ENCODE measurements at places on chromosomes 2 and 18.

DNA sequence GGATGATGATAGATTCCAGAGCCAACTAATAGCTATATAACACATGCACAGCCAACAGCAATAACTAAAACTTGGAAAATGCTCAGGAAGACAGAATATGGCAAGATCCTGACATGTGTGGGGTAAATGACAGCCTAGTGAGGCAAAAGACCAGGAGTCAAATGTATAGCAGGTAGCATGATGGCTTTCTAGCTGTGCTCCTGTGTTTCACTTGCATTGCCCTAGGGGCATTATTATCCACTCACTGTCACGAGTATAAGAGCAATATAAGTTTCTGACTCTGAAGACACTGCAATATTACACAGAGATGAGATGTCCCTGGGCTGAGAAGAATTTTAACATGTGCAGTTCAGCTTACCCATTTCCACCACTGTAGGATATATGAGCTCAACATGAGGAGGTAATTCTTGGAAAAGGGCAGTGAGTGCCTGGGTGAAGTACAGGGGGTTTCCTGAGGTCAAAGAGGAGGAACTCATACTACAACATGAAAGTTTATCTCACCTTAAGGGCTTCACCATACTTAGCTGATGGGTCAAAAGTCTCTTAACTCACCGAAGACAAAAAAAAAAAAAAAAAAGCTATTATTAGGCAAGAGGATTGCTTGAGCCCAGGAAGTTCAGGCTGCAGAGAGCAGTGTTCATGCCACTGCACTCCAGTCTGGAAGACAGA is 1385.6 kb upstream of the SLC39A10 start:
- DNase-seq, result no peak

- DNase-seq, result peak; percentile 54
Measured at GRCh38 chr2:133849341-133849740, 281.1 kb upstream of the NCKAP5 start.

DNA sequence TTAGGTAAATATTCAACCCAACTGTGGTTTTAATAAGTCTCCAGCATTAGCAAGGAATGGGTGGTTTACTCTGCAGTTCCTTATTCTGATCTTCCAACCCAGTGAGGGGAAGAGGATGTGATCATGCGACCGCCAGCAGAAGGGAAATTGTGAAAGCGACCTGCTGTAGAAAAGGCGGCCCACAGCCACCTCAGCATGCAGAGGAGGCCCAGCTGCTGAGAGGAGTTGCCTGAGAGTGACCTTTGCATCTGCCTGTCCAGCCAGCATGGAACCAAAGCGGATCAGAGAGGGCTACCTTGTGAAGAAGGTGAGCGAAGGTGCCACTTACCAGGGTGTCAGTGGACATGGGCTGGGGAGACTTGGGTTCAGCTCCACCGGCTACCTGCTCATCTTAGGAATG is at the start of gene PLEK:
TSS of gene PLEK (plus strand) at position 196 of the 400 bp plus-strand sequence. CDS start at position 266, 70 bp downstream.
- DNase-seq, result no peak

DNA sequence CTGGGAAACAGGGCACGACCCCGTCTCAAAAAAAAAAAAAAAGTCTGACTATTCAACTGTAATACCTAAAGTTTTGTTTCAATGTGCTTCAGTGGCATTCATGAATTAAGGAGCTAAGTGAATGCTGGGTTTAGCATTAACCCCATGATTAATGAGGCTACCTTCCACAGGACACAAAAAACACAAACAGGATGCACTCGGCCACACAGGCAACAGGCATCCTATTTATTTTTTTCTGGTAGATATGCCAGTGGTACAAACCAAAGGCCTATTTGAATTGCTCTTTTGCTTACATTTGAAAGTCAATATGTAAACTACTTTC is 48.3 kb downstream of the CDH2 start:
- DNase-seq, result no peak

GRCh38 chr2:127081826-127082633 is 24.9 kb downstream of the BIN1 start:
- no peak for DNase-seq

- peak; percentile 65 for DNase-seq
Measured at GRCh38 chr2:34104601-34105000, 505.5 kb upstream of the FAM98A start.

DNA sequence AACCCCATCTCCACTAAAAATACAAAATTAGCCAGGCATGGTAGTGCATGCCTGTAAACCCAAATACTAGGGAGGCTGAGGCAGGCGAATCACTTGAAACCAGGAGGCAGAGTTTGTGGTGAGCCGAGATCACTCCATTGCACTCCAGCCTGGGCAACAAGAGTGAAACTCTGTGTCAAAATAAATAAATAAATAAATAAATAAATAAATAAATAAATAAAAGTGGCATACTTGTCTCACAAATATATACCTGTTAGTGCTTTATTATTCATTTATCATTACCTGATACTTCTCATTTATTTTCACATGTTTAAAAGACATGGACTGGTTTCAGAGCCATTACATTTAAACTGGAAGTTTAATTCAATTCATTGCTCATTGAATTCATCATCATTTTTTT is 491.4 kb upstream of the CDH7 start:
- no peak for DNase-seq

- DNase-seq, result no peak
Measured at GRCh38 chr18:61400016-61400635, 66.9 kb downstream of the CDH20 start.

GRCh38 chr2:83113953-83114352 is 1345.1 kb downstream of the SUCLG1 start:
- no peak for DNase-seq

DNA sequence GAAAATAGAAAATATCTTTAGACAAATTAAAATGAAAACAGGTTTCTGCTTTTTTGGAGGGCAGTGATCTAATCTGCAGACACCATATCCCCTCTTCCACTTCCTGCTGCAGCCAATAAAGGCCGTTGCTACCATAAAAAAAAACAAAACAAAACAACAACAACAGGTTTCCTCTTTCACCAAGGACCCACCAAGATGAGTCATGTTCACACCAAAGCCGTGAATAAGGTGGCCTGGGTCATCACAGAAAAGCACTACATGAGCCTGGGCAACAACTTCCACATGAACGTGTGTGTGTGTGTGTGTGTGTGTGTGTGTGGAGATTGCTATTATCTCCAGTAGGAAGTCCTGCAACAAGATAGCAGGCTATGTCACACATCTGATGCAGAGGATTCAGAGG is 24.8 kb upstream of the TFCP2L1 start:
- no peak for DNase-seq

DNA sequence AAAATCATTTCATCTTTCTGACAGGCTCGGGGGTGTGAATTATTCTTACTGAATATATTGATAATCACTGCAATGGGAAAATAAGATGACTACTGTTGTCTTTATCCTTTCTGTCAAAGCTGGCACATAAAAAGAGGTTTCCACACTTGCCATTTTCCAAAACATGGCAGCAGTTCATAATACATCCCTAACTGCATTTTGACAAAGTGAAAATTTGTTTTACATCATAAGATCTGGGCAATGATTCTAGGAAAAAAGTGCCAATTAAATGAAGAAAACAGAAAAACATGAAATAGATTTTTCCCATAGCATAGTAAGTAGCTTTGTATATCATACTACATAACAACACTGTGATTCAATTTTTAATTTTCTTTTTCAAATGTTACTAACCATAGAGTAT is 65.4 kb downstream of the ERBB4 start:
- DNase-seq, result no peak

DNA sequence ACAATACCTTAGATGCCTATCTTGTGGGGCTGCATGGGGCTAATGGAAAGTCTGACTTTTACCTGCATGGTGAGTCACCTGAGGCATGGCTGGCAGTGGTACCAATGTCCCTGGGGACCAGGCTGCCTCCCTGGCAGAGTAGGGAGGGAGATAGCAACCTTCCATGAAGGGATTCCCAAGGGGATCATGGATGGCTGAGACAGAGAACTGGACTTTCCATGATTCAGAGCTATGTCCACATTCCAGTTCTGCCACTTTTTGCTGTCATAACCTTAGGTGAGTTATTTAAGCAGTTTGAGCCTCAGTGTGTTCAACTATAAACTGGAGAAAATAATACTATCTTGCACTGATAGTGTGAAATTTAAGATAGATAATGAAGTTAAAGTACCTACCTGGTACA is 178.6 kb downstream of the SETBP1 start:
- DNase-seq, result peak; percentile 63

DNA sequence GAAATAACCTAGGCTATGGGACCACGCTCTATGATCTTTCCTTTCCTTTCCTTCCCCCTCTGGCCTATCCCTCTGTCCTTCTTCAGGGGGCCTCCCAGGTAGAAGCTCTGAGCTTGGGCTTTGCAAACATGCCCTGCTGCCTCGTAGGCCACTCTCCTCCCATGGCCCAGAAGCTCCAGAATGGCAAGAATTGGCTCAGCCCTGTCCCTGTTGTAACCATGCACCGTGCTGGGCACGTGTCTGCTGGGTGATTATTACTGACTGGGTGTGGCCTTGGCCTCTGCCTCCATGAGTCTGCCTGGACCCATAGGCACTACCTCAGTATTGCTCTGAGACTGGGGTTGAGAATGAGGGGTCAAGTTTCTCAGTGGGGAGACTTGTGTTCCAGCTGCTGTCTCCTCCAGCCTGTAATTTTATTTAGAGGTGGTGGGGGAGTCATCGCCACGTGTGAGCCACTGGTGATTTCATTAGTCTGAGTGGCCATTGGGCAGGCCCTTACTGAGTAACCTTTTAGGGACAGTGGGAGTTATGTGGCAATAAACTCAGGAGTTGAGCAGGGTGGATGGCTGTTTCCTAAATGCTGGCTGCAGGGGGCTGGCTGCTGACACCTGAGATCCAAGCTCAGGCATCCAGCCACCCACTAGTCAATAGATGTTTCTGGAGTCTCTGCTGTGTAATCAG is 157.9 kb downstream of the CLIP4 start:
- DNase-seq, result no peak
